ENCODE measurements at places on chromosomes 5 and 9.

GRCh38 chr9:132288361-132288760, 66.4 kb downstream of the SETX start:
- no peak for DNase-seq

- DNase-seq = no peak
Measured at GRCh38 chr9:83440641-83441040, 97.6 kb downstream of the FRMD3 start.

DNA sequence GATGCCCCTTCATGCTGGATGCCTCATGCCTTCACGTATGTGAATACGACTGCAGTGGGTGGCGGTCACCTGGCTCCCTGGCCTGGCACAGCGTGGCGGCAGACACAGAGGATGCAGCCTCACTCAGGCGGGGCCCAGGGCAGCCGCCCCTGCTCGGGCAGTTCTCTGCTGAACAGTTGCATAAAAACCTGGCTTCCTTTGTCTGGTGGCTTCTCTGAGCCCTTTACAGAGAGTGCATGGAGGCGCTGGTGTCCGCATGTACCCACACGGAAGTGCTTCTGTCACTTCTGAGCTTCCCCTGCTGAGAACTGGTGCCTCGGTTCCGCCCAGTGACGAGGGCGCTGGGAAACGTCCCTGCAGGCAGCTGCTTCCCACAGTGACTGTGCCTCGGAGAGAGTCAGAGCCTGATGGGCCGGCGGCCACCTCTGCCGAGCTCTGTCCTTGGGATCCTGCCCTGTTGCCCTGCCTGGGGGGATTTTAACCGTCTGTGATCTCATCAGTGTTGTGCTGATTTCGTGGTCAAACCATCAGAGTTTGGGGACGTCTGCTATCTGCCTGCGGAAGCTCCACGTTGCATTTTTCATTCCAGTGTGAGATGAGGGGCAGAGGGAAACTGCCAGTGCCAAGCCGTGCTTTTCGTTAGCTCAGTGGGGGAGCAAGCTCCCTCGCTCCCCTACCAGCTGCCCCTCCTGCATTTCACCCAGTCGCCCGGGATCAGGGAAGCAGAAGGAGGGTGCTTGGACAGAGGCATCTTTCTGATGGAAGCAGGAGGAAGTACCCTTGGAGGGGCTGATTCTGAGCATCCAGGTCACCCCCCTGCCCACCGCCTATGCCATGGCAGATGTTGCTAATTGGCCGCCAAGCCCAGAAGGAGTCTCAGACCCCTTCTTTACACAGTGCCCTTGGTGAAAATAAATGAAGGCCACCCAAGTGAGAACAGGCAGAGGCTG, 153.0 kb upstream of the COL5A1 start:
- no peak for DNase-seq

GRCh38 chr5:116764941-116765340, 190.3 kb upstream of the SEMA6A start:
- DNase-seq = no peak

Measured in GM19239 (cell line).